GM23248 (cell line): ENCODE measurements at places on chromosomes 3 and 15. TPM values are rescaled to one million over a fixed set of nuclear protein-coding genes. Genes with fewer than 3 reads are reported as not detected.

DNA sequence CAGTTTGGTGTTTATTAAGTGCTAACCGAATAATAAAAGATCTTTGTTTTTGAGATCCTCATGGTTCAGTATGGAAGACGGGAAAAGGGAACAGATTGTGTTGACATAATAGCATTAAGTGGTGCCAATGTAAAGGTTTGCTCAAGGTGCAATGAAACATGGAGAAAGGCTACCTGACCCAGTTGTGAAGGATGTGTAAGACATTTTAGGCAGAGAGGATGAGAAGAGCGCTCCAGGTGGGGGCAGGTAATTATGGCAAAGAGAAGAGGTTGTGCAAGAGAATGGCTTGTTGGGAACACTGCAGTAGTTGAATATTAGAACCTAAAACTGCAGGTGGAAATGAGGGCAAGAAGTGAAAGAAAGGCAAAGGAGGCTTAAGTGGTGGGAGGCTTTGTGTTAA is 140.8 kb downstream of the DIPK2A start:
- DNase-seq, result no peak

- DNase-seq, result no peak
Measured at GRCh38 chr3:96755519-96755918, 58.9 kb upstream of the EPHA6 start.

LMCD1 gene
- polyA plus RNA-seq, result 187 and 189 TPM in 2 replicates

MUC13 gene
- polyA plus RNA-seq, result 0.09 and 0.18 TPM in 2 replicates

ARGFX gene
- polyA plus RNA-seq, result not detected in 2 replicates
